ENCODE measurements at places on chromosomes 16 and 17. TPM values are rescaled to one million over a fixed set of nuclear protein-coding genes. Genes with fewer than 3 reads are reported as not detected.

- no peak for DNase-seq
Observed at GRCh38 chr16:58940609-58941008, 206.5 kb upstream of the GOT2 start.

DNA sequence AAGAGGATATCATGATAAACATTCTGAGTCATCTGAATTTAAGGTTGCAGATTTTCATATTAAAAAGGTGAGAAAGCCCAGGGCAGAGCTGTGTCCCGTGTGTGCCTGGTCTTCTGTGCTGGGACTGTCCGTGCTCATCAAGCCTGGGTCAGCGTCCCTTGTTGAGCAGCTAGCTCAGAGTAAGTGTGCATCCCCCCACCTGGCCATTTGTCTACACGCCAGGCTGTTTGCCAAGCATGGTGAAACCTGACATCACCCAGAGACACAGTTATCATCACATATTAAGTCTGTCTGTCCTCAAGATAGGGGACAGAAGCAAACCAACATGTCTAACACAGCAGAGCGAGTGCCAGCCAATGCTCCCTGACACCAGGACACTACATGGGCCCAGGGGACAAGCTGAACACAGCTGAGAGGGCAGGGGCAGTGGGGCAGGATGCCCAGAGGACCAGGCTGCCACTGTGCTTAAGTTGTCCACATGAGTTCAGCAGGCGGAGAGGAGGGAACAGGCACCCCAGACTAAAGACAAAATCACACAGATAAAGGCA lies 57.9 kb upstream of the CNEP1R1 start:
- no peak for DNase-seq

GRCh38 chr17:40122136-40122998 lies 596 bp downstream of the MSL1 start:
- no peak for DNase-seq

DNA sequence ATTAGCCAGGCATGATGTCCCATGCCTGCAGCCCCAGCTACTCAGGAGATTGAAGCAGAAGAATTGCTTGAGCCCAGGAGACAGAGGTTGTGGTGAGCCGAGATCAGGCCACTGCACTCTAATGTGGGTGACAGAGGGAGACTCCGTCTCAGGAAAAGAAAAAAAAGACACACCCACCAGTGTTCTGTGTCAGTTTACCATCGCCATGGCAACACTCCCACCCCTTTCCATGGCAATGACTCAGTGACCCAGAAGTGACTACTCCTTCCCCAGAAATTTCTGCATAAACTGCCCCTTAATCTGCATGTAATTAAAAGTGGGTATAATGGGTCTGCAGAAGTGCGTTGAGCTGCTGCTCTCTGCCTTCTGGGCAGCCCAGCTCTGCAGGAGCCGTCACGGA lies 4.0 kb upstream of the ZC3H18 start:
- no peak for DNase-seq

GRCh38 chr17:5249615-5250014 lies 15.0 kb upstream of the SCIMP start:
- DNase-seq, result peak; percentile 56

- DNase-seq, result no peak
Observed at GRCh38 chr17:75316253-75316652, 27.0 kb upstream of the SLC25A19 start.

SLFN14 gene
- polyA plus RNA-seq, result 0.15 TPM

DNA sequence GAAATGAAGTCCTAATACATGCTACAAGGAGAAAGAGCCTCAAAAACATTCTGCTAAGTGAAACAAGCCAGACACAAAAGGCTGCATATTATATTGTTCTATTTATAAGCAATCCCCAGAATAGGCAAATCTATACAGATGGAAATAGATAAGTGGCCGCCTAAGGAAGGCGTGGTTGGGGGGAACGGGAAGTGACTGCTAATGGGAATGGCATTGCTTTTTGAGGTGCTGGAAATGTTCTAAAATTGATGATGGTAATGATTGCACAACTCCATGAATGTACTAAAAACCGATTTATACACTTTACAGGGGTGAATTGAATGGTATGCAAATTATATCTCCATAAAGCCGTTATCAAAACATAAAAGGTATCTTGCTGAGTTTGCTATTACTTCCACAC lies 67.7 kb downstream of the GAS7 start:
- no peak for DNase-seq

- no peak for DNase-seq
Observed at GRCh38 chr16:66894055-66894454, 13.7 kb downstream of the PDP2 start.

GRCh38 chr16:49009204-49009603 lies 272.4 kb downstream of the CBLN1 start:
- no peak for DNase-seq

ALOX15 gene
- 0.53 TPM for polyA plus RNA-seq

DNA sequence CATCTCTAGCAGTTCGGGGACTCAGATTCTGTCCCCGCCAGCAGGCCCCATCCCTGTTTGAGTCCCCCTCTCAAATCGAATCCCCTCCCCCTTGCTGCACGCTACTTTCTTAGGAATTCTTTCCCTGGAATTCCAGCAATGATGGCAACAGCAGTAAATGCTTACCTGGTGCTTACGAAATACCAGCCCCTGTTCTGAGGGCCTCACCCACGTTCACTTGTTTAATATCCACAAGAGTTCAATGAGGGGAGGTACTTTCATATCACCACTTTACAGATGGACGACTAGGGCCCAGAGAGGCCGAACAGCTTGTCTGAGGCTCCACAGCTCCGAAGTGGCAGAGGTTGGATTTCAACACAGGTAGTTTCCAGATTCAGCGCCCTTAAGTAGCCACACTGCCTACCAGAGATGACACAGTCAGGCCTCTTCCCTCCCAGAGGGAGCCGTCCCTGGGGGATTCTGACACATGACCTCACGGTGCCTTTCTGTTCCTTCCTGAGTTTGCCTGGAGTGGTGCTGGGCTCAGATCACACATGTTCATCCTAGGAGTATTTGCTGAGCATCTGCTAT lies 120.7 kb upstream of the GSE1 start:
- no peak for DNase-seq

DNA sequence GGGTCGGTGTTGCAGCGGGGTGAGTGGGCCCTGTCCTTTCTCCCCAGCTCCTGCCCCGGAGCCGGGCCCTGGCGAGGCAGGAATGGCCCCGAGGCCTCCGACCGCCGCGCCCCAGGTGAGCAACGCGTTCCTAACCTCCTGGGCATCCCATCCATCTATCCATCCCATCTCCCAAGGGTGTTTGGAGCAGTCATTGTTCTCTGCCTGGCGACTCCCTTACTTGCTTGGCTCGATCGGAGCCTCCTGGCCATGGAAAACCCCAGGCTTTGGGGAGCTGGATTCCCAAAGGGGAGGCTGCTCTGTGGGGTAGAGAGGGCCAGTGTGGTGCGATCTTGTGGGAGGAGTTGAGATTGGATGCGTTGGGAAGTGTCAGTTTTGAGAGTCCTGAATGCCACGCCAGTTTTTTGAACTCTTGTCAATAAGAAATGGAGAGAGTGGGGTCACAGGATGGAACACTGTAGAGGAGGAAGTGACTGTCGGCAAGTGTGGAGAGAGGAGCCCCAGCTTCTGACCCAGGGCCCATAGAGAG lies 684 bp downstream of the ZFP90 start:
- DNase-seq, result no peak

GRCh38 chr17:17424552-17424951 lies 52.2 kb upstream of the MED9 start:
- DNase-seq, result no peak

DNA sequence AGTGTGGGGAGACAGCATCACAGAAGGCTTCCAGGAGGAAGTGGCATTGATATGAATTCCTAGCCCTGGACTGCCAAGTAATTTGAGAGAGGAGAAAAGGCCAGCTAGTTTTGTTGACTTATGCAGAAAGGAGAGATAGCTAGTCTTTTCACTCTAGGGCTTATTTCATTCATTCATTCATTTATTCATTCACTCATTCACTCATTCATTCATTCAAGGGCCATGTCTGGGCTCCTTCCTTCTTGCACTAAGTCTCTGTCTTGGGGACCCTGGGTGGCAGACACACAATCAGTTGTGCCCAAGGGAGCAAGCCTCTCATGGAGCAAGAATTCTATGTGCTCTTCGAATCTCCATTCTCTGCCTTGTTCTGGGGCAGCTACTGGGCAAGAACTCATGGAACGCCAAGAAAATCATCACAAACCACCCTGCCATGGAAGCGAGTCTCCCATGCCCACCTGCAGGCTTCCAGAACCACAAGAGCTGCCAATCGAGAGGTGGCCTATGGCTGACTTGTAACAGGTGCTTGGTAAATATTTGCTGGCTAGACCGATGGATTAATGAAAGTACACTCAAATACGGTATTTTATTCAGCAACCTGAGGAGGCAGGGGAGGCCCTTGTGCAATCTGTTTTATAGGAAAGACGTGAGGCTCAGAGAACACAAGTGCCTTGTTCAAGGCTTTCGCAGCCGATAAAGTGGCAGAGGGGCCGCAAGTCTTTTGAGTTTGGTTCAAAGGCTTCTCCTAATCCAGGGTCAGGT lies 223.6 kb downstream of the XYLT1 start:
- no peak for DNase-seq

DNA sequence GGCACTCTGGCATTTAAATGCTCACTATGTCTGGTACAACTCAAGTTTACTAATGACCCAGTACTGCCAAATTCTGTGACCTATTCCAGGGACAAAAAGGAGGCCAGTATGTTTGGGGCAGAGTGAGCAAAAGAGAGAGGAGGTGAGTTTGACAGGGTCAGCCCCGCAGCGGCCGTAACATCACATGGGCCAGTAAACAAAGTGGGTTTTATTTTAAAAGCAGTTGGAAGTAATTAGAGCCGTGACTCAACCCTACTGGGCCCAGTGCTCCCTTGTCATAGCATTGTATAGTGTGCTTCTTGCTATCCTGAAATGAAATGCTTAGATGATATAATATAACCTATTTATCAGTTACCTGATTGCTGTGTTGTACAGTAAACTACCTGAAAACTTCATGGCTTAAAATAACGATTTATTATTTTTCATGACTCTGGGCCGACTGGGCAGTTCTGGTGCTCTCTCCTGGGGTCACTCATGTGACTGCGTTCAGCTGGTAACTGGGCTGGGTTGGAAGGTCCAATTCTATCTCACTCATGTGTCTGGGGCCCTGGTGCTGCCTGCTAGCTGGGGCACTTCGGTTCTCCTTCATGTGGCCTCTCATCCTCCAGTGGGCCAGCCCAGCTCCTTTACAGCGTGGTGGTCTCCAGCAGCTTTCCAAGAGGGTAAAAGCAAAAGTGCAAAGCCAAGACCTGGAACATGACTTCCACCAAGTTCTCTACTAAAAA lies 27.4 kb downstream of the IQCK start:
- DNase-seq, result no peak

DNA sequence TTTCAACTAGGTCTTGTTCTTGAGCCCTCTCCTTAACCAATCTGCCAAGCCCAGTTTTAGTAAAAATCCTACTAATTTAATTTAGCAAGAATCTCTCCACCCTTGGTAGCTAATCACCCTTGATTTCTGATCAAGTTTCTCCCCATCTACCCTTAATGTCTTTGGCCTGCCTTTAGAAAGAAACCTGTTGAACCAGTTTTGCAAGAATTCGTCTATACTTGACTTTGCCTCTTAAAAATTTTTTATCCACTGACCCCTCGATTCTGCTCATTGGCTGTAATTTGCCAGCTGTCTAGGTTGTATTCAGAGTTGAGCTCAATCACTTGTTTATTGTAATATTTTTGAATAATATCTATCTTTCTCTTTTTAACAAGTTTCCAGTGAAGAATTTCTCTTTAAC lies 1138.5 kb downstream of the CDH11 start:
- peak; percentile 20 for DNase-seq

LPCAT2 gene
- polyA plus RNA-seq, result 9.4 TPM

GRCh38 chr17:49881054-49881402 lies 33.2 kb upstream of the TAC4 start:
- no peak for DNase-seq

GRCh38 chr16:6836766-6837165 lies 495.9 kb upstream of the RBFOX1 start:
- no peak for DNase-seq

DNA sequence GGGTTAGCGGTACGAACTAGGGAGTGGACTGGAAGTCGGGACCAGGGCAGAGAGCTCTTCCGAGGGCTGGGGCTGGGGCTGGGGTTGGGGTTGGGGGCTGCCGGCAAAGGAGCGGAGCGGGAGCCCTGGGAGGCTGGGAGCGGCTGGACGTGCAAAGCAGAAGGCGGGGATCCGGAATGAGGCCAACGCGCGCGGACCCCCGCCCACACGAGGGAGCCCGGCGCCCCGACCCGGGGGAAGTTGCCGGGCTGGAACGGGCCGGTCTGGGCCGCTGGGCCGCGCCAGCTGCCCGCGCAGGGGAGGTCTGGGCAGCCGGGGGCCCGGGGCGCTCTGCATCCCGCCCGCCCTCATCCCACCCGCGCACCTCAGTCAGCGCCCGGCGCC lies 323 bp downstream of the ST3GAL2 start:
- DNase-seq, result no peak

SCN4A gene
- 0.84 TPM for polyA plus RNA-seq

ZC3H7A gene
- polyA plus RNA-seq, result 81.8 TPM
